ENCODE measurements at places on chromosomes 5 and 9. TPM values are rescaled to one million over a fixed set of nuclear protein-coding genes. Genes with fewer than 3 reads are reported as not detected.

DNA sequence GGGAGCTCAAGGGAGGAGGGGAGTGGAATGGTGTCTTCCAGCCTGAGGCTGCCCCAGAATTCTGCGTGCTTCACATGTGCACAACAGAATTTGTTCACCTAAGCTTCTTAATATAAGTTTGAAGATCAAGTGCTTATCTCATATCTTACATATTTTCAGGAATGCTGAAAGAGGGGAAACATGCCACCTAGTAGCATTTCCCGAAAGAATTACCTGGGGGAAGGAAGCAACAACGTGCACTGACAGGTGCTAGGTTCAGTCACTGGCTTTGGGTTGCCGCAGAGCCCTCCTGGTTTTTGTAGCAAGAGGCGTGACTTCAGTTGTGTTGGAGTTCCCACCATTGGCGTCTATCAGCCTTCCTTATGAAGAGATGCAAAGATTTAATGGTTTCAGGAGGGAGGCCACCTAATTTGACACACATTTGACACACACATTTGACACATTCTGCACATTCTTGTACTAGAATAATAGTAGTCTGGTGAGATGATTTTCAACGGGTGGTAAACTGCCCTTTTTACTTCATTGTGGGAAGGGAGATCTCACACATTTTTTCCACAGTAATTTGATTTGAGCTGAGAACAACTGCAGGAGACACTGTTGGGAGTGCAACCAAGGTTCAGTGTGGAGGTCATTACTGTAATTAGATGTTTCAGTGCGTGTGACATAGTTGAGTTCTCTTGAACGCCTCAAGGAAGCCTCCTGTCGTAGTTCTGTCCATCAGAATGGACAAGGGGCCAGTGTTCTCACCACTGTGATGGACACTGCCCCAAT, 481.3 kb downstream of the CCDC171 start:
- no peak for DNase-seq
- H3K4me3 ChIP-seq: no peak overlapping the region
- H3K27ac ChIP-seq: no peak overlapping the region
- no peaks in the 10 kb centered on the region for H3K27me3 ChIP-seq
- H3K4me1 ChIP-seq: no peaks in the 10 kb centered on the region
- H3K36me3 ChIP-seq: no peaks in the 10 kb centered on the region

The SLC1A1 gene
- not detected for total RNA-seq

The TRPM6 gene
- not detected for total RNA-seq

The SLU7 gene
- total RNA-seq: 55.7 TPM

The LAMC3 gene
- total RNA-seq: 0.04 TPM

All from CD8-positive, alpha-beta memory T cell (primary cell).